T-helper 2 cell (primary cell): ENCODE measurements at places on chromosomes 7 and 10.

DNA sequence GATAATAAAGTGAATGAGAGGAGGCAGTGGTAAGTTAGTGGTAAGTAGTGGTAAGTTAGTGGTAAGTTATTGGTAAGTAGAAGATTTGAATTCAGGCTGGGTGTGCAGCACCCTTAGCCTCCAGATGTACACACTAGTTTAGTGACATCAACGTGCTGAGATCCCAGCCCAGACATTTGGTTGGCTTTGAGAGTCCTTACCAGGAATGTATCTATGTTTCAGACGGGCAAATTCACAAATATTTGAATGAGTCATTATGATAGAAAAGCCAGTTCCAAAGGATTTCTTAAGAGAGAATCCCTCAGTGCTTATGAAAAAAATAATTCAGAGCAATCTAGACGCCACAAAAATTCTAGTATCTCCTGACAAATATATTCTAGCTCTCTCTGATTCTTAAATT, 70.0 kb downstream of the ARL4A start:
- no peak for DNase-seq

- no peak for DNase-seq
Measured at GRCh38 chr7:47390914-47391313, 191.0 kb downstream of the TNS3 start.

DNA sequence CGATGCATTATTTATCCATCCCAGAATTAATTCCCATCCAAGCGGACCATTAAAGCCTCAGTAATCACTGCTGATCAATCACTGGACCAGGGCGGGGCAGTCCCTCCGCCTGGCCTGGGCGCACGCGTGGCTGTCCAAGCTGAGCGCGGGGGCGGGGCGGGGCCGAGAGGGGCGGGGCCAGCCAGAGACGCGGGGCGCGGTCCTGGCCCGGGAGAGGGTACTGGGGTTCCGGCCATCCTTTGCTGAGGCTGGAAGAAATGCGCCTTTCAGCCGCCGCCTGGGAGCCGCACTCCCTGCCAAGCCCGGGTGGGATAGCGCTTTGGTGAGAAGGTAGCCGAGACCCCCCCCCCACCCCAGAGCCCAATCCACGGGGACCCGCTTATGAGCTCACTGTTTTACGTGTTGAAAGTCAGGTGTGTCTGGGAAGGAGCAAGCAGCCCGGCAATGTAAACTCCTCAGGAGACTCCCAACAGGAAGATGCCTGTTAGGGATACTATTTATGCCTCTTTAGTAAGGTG, at the start of gene ARHGAP22:
Gene ARHGAP22, minus strand, starts transcription at position 83 of the 518 bp plus-strand sequence. CDS start 277 bp downstream, outside the sequence.
- DNase-seq = no peak

- no peak for DNase-seq
Measured at GRCh38 chr7:101699881-101700823, 71.1 kb upstream of the MYL10 start.

- DNase-seq = no peak
Measured at GRCh38 chr7:141094336-141095070, 20.6 kb downstream of the TMEM178B start.

GRCh38 chr10:114195079-114195478, 15.9 kb downstream of the TDRD1 start:
- DNase-seq = no peak

DNA sequence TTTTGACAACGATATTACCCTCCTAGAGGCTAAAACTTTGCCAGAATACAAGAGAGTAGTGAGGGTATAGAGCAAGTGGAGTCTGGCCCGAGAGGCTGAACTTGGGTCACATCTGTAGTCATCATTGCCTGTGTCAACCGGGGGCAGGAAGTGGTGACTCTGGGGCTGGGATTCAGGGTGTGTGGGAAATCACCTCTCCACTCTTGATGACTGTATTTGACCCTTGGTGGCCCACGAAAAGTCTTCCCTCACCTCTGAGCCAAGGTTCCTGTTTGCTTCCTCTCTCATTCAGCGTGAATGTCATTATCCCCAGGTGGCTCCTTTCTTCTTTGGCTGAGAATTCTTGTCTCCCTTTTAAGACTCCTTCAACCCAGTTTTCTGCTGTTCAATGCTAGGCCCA, 240.4 kb downstream of the ABCA13 start:
- DNase-seq = peak; percentile 26

GRCh38 chr10:9596368-9596920, 1421.2 kb upstream of the CELF2 start:
- no peak for DNase-seq

GRCh38 chr7:34136698-34137097, 231.4 kb downstream of the BMPER start:
- DNase-seq = no peak

DNA sequence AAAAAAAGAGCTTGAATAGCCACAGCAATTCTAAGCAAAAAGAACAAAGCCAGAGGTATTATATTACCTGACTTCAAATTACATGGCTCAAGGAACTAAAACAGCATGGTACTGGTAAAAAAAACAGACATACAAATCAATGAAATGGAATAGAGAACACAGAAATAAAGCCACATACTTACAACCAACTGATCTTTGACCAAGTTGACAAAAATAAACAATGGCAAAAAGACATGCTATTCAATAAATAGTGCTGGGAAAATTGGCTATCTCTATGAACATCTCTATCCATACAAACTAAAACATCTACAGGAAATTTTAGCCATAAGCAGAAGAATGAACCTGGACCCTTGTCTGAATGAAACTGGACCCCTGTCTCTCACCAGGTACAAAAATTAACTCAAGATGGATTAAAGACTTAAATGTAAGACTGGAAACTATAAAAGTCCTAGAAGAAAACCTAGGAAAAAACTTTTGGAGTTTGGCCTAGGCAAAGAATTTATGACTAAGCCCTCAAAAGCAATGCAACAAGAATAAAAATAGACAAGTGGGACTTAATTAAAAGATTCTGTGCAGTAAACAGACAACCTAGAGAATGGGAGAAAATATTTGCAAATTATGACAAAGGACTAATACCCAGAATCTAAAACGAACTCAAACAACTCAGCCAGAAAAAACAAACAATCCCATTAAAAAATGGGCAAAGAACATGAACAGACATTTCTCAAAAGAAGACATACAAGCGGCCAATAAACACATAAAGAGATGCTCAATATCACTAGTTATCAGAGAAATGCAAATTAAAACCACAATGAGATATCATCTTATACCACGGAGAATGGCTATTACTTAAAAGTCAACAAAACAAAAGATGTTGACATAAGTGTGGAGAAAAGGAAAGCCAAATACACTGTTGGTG, 72.8 kb upstream of the DDC start:
- DNase-seq = no peak

DNA sequence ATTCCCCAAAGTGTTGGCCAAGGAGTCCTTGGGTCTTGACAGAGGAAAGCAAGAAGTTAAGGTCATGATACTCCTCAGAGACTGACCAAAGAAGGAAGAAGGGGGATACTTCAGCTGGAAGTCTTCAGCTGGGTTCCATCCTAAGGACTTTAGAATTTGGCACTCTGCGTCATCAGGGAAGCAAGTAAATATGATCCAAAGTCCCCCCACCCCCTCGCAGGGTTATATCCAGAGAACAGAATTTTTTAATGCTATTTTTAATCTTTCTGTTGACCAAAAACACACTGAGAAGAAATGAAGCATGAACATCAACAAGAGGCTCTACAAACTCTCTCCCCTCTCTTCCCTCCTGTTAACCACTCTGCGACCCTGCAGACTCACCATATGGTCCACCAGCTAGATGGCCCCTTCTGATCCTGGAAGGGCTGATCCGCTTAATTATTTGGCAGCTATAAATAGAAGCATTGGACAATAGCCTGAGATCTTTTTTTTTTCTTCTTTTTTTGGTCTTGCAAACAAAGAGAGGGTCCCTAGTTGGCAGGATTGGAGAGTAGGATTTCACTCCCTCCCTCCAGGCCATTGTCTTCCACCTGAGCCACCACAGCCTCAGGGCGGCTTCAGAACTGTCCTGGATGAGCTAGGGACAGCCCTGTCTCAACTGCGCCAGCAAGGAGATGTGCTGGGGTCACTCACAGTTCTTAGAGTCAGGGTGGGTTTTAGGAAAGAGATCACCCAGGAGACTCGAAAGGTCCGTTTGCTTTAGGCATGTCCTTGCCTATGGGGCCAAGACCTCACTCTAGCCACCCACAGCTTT, 196.0 kb downstream of the KCNMA1 start:
- no peak for DNase-seq

GRCh38 chr10:11823122-11823988, at the start of gene PROSER2:
Gene PROSER2, plus strand, starts transcription at chr10:11823356. Its CDS starts 28,722 bp downstream, at chr10:11852078.
- peak; percentile 76 for DNase-seq

DNA sequence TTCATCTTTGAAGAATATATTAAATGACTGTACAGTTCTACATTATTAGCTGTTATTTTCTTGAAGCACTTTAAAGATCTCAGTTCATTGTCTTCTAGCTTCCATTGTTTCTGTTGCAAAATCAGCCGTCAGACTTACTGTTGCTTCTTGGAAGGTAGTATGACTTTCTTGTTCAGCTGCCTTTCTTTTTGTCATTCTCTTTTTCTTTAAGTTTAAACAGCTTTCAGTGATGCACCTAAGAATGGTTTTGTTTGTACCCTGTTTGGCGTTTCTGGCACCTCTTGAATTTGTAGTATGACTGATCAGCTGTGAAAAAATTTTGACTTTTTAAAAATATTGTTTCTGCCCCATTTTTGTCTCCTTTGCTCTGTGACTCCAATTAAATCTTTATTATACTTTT, 9.3 kb downstream of the MKLN1 start:
- no peak for DNase-seq

- no peak for DNase-seq
Measured at GRCh38 chr10:94571528-94571927, 25.9 kb downstream of the HELLS start.

DNA sequence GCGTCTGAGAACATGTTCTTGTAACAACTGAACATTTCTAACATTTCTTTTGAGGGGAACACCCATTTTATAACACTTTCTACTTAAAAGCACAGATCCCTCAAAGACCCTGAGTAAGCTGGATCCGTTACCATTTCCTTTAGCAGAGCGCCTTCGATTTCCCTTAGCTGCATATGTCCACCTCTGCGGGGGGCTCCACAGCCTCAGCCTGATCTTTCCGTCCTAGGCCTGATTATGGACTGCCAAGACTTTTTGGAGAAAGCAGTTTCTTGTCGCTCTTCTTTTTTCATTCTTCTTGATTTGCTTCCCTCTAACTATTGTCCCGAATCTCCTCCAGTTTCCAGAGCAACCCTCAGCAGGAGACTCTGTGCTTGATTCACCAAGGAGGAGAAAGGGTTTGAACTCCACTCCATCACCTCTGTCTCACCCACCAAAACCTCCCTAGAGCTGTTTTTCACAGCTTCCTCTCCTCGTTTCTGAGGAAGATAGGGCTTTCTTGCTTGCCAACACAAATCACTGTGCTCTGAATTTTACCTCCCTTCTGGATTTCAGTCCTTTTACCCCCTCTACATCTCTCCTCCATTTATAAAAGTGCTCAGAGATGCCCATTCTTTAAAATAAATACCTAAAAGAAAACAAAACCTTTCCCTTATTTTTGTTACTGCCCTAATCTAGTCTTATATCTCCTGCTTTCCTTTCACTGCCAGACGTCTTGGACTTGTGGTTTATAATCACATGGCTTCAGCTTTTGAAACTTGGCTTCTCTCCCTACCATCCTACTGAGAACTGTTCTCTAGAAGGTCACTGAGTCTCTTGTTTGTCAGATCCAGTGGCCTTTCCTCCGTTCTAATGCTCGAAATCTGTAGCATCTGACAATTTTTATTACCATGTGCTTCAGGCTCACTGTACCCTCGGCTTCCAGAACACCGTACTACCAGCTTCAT, 30.5 kb upstream of the ZRANB1 start:
- no peak for DNase-seq

DNA sequence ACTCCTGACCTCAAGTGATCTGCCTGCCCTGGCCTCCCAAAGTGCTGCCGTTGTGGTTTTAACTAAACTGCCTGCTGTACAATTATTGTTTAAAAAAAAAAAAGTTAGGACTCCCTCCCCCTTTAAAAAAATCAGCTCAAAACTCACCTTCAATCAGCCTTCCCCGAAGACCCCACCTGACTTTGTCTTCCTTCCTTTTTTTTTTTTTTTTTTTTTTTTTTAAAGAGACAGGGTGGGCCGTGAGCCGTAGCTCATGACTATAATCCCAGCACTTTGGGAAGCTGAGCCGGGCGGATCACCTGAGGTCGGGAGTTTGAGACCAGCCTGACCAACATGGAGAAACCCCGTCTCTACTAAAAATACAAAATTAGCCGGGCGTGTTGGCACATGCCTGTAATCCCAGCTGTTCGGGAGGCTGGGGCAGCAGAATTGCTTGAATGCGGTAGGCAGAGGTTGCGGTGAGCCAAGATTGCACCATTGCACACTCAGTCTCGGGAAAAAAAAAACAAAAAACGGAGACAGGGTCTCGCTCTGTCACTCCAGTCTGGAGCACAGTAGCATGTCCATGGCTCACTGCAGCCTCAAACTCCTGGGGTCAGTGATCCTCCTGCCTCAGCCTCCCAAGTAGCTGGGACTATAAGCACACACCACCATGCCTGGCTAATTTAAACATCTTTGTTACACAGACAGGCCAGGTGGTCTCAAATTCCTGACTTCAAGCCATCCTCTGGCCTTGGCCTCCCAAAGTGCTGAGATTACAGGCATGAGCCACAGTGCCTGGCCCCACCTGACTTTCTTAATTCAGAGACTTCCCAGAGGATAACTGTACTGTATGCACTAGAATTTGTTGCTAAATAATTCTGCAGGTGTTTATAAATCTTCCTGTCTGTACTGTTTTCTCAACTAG, 3.2 kb downstream of the FIS1 start:
- no peak for DNase-seq

DNA sequence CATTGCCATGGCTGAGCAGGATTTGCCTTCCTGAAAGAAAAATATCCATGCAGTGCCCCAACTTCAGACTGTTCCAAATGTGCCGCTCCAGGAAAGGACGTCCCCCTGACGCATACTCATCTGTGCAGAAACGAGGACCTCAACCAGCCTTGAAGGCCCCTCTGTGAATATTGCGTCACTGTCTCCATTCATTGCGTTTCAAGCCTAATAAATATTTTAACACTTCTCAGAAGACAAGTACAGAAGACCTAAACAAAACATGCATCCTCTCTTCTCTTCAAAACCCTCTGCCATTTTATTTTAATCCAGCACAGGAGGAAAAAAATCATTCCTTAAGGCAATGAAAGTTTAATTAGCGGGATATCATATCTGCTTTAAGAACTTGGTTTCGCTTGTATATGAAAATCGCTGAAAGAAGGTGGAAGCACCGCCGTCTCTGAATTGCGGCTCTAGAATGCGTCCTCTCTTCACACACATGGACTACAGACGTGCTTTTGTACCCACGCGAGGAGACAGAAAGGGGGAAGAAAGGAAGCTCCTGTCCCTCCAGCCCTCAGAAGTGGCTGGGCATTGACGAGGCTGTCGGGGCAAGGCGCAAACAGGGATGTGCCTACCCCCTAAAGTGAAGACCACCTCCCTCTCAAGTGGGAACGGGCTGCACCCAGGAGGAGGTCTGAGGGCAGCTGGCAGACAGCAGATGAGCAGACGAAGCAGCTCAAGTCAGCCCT, 36.8 kb downstream of the RGS10 start:
- DNase-seq = no peak

- DNase-seq = no peak
Measured at GRCh38 chr7:6649241-6649961, 12.3 kb downstream of the ZNF316 start.

DNA sequence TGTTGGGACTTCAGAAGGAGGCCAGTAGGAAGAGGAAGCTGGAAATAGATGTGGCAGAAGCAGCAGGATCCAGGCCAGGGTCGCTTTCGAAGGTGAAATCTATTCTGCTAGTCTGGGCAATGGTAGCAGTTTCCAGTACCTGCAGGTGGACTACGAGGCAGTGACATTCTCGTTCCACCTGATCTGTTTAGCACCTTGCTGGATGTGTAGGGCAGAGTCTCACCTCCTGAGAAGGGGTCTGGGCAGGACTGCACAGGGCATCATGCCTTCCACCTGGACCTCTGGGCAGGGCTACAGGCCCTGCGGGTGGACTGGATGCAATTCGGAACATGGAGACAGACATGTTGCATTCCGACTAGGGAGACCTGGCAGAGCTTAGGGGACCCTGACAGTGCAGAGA, 254.8 kb upstream of the ZNF32 start:
- no peak for DNase-seq
